ENCODE measurements at places on chromosomes 11 and 22.

- no peak for DNase-seq
These were observed 56.6 kb downstream of the RTN4R start for GRCh38 chr22:20211409-20211996.

GRCh38 chr11:126703662-126704061, 296.9 kb downstream of the KIRREL3 start:
- no peak for DNase-seq

DNA sequence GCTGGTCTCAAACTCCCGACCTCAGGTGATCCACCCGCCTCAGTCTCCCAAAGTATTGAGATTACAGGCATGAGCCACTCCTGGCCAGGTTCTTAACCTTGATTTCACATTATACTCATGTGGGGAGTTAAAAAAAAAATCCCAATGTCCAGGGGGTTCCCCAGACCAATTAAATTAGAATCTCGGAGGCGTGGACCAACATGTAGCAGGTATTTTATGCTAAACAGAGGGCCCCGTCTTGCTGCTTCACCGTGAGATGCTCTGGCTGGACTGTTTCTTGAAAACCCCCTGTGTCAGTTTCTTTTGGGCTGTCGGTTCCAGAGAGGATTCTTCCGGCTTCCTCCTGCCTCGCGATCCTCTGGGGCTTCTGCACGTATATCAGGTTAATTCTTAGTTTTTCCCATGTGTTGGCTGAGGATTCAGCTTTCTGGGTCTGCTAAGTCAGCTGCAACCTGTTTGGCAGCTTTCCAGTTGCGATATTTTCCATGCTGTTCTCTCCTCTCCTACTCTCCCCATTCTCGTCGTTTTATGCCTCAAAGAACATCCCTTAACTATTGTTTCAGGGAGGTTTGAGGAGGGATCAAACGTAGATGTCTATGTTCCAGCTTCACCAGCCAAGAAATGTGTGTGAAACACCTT, 50.6 kb upstream of the ACCSL start:
- no peak for DNase-seq

- no peak for DNase-seq
These were observed 24.8 kb downstream of the ACER3 start for GRCh38 chr11:76885390-76886097.

GRCh38 chr11:67468456-67468758, 644 bp downstream of the TMEM134 start:
- DNase-seq: no peak

DNA sequence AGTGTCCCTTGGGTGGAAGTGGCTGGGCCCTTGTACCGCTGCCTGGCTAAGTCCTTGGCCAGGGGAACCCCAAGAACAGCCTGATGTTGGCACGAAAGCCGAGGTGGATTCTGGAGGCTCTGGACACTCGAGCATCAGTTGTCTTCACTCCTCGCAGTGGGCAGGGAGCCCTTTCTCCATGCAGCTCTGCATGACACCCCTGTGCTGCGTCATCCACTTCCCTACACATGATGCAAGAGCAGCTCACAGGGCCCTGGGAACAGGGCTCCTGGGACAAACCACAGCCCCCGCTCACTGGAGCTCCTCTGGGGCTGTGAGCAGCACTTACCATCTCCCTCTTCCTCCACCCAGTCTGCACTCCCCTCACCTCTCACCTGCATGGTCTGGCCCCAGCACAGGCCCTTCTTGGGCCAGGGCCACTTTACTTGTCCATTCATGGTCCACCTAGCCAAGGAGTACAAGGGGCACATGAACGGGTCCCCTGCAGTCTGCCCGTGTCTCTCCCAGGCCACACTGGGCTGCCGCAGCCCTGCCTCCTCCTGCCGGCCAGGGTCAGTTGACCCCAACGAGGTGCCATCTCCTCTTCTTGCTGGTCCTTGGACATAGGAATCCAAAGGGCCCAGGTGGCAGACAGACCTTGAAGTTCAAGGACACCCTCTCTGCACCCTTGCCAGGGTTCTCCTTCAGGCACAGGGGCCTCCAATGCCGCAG, 66.5 kb downstream of the IGF2 start:
- DNase-seq: no peak

DNA sequence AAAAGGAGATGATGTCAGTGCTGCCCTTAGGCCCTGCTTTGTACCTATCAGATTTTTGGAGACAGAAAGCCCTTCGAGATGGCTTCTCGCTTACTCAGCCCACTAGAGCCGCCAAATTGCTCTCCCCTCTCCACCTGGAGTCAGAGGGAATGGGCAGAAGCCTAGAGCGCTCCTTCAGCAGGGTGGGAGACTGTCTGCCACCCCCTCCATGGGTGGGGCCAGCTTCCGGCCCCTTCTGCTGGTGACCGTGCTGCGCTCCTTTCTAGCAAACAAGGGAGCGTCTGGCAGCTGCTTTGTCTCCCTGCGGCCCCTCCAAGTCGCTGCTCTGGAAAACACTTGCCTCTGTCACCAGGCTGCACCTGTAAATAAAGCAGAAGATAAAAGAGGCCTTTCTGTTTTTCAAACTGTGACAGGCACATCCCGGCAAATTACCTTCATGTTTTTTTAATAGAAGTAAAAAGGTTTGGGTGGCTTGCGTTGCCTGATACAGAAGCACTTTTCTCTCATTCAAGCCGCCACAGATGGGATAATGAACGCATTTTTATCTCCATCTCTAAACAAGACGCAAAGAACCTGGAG, 145.7 kb upstream of the NECTIN1 start:
- DNase-seq: no peak

GRCh38 chr11:120778685-120779490, 245.0 kb upstream of the TBCEL start:
- no peak for DNase-seq

DNA sequence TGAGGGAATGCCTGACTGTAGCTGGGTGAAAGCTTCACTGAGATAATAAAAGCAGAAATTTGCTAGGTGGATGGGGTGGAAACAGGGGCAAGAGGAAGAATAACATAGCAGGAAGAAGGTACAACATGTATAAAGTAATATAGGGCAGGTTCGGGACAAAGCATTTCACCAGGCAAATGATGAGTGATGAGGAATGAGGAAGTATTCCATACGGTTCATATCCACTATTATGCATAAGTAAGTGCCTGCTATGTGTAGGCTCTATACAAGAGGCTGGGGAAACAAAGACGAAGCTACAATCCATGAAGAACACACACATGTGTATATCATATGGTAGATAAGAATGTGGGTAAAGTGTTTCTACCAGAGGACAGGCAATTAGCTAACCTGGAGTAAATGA, 7.9 kb downstream of the NDUFC2 start:
- DNase-seq: no peak

DNA sequence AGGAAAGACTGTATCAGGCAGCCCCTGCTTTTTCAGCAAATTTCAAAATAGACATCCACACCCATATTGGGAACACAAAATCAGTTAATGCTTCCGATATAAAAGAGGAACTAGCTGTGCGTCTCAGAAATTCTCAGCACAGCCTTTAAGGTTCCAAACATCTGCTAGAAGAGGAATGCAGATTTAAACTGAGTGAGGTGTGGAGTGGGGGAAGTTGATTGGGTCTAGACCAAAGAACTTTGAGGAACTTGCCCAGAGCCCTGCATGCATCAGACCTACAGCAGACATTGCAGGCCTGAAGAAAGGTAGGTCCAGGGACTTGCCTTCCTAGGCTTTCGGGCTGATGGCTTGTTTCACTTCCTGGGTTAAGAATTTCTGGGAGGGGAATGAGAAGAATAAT, at the start of gene MS4A4A:
TSS of gene MS4A4A (plus strand) at position 255 of the 400 bp plus-strand sequence. CDS start at position 265, 10 bp downstream.
- DNase-seq: no peak

GRCh38 chr11:44243086-44243485, 66.9 kb downstream of the ALX4 start:
- no peak for DNase-seq

- no peak for DNase-seq
These were observed 50.0 kb downstream of the PIK3C2A start for GRCh38 chr11:17157761-17158160.

DNA sequence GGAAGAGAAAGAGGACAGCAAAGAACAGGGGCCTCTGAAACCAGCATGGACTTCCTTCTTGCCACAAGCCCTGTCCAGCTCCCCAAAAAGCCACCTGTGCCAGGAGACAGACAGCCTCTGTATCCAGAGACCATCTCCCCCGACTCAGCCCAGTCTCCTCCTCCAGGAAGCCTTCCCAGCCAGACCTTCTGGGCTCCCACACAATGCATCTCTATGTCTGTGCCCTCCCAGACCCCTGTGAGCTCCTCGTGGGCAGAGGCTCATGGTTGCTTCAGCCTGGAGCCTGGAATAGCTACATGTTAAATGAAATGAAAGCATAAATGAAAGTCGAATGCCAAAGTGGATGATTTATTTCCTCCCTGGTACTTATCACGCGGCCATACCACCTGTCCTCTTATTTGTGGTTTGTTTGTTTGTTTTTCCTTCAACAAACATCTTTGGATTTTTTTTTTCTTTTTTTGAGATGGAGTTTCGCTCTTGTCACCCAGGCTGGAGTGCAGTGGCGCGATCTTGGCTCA, 7.3 kb upstream of the ARAP1 start:
- DNase-seq: no peak

DNA sequence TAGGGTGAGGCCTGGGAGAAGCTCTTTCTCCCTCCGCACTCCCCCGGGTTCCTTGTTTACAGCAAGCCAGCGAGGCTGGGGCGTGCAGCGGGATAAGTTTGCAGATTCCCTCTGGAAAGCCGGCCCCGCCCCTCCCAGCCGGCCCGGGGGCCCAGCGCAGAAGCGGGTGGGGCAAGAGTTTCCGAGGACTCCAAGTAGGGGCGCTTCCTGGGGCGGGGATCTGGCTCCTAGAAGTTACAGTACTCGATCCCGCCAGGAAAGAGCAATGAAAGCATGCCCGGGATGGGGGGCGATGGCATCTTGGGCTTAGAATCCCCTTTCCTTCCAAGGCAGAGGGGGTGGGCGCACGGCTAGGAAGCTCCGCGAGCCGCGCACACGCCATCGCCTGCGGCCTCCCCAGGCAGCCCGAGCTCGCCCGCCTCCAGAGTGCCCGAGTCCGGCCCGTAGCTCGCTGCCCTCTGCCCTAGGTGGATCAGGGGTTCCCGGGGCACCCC, 385 bp downstream of the TST start:
- no peak for DNase-seq

DNA sequence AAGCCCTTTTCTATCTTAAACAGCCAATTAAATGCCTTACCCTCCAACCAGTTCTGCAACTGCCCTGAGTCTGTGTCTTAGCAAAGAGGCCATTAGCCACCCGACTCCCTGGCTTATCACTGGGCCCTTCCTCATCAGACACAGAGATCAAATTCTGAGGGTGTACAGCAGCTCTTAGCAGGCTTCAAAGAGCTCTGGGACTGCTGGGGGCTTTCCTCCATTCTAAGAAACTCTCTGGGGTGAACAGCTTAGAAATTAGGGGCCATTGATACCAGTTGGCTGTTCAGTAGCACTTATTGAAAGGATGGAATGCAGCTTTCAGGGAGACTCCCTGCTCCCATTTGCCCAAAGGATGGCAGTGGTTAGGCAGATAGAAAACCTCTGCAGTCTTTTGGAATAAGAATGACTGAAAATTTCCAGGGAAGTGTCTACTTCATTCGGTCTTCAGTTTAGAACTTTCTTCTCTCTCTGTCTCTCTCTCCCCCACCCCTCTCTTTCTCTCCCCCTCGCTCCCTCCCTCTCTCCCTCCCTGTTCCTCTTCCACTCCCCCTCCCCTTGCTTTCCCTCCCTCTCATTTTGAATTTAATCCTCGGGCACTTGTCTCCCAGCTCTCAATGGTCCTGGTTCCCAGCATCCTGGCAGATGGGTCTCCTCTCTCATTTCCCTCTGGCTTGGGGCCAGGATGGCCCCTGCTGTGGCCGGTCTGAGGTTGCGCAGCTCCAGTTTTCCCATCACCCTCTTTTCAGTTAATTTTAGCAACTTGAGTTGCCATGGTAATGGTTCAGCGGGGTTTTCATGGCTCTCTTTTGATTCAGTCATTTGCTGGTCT, 76.4 kb downstream of the COMMD9 start:
- DNase-seq: no peak

DNA sequence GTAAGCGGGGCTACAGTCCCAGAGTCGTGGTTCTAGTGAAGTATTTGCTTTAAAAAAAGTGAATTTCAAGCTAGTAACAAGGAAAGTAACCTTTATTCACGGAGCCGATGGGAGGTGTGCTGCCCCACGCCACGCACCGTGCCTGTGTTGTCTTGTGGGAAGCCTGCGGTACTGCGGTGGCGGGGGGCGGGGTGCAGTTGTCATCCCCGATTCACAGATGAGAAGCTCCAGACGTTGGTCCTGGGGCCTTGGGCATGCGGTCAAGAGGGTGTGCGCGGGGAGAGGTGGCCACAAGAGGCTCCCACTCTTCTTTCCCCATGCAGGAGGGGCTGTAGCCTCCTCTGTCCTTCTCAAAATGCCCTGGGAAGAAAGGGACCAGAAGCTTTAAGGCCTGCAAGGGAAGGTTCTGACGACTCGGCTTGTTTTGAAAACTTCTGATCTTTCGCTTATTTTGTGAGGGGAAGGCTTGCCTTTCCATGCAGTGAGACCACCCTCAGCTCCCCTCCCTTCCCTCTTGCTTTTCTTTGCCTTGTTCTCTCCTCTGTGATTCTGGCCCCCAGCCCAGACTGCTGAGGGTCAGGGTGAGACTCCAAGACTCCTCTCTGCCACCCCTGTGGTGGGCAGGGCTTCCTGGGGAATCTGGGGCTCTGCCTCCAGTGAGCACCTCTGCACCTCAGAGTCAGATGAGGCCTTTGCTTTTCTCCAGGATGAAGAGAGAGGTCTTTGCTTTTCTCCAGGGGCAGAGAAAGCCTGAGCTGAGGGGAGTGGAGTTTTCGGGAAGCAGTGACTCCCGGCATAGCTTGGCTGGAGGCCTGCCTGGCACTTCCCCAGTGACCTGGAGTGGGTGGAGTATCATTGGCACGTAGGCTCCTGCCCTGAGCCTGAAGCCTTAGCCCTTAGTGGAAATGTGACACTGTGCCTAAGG, 6.2 kb downstream of the GLB1L3 start:
- no peak for DNase-seq

- no peak for DNase-seq
These were observed 8.3 kb upstream of the SORL1-AS1 start for GRCh38 chr11:121460941-121461514.

DNA sequence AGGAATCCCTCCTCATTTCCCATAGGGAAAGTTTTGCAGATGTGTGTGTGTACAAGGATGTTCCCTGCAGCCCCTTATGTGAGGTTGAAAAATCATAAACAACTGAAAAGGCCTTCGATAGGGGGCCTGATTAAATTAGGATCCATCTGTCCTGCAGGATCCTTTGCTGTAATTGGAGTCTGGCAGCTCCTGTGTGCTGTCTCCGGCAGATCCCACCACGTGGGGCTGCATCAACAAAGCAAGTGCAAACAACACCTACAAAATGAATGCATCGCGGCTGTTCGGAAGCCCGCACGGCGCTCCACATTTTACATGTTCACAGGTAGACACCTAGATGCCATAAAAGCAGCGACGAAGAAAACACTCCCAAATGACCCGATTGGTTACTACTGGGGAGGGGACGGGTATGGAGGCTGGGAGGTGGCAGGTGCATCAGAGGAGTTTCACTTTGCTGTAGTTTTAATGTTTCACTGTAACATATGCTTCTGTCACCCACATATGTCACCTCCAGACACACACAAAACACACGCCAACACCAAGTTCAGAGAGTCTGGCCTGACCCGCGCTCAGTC, 52.2 kb downstream of the NFAM1 start:
- no peak for DNase-seq

All from NCI-H1930 (cell line).